ENCODE measurements at places on chromosomes 4 and X.

DNA sequence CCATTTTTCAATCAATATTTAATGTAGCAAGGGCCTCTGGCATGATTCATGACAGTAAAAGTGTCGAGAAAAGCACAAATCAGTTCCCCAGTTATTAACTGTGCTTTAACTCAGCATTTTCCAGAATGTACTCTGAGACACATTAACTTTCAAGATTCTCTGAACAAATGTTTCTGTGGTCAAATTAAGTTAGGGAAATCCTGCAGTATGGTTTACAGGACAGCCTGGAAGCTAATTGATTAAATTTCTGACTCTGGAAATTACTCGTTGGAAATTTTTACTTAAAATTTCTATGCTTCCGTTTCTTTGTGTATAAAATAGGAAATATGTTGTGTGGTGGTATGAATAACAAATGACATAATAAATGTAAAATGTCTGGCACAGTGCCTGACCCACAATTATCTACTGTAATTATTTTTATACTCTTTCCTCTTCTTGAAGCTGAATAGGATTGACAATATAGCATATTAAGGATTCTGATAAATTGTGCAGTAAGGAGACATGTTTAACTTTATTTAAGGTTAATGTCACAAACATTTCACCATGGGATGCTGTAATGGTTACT is 33.7 kb downstream of the STK32B start:
- DNase-seq = no peak

GRCh38 chr4:102299354-102300107 is 45.8 kb downstream of the SLC39A8 start:
- DNase-seq = peak; percentile 30

GRCh38 chr4:47561331-47561730 is 76.3 kb downstream of the ATP10D start:
- no peak for DNase-seq

DNA sequence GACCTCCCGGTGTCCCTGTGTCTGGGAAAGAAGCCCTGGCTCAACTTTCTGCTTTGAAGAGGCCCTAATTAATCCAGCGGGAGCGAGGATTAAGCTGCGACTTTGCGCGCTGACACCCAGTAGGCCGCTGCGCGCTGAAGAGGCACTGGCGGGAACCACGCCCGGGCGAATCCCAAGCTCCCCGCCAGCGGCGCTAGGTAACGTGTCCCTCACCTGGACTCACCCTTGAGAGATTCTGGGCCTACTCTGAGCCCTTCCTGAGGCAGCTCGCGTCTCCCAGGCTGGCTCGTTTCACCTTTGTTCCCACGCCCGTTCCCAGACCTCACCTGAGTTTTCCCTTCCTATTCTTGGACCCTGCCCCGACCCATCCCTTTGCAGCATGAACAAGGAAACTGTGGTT is 616 bp upstream of the KLHL34 start:
- DNase-seq = no peak

GRCh38 chrX:24990535-24990934 is 25.2 kb downstream of the ARX start:
- no peak for DNase-seq

Measured in CD4-positive, alpha-beta T cell treated with Interleukin-4 for 1 hour (primary cell).